Stimulated activated CD4-positive, alpha-beta T cell treated with anti-CD3 and anti-CD28 coated beads, Interleukin-1b, Interleukin-23, amount 100 ng/mL, for 48 hours (primary cell): ENCODE measurements at places on chromosomes 1 and 21.

DNA sequence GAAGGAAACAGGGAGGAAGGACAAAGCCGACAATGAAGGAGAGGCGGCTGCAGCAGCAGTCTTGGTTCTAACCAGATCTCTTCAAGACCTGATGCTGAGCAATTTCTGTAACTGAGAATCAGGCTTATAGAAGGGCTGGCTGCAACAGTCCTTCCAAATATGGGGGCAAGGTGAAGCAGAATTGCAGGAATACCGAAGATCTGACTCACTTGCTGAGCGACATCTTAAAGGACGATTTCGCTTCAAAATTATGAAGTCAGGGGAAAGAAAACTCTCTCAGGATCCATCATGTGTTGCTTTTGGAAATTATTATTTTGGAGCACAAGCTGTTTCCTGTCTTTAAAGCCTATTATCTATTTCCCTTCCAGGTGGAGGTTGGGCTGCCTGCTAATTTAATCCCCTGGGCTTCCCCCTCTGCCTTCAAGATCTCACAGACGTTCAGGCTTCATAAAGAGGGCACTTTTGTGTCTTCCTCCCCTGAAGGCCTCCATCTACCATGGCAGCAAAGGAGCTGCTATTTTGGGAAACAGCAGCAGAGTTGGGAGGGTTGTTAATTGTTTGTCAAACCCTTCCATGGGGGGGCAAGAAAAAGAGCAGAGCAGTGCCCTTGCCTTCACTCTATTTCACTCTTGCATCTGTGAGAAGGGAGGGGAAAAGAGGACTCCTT lies 10.8 kb upstream of the IER5 start:
- no peak for DNase-seq

- DNase-seq: no peak
These were observed 60.9 kb upstream of the IFNAR2 start for GRCh38 chr21:33168886-33169285.

DNA sequence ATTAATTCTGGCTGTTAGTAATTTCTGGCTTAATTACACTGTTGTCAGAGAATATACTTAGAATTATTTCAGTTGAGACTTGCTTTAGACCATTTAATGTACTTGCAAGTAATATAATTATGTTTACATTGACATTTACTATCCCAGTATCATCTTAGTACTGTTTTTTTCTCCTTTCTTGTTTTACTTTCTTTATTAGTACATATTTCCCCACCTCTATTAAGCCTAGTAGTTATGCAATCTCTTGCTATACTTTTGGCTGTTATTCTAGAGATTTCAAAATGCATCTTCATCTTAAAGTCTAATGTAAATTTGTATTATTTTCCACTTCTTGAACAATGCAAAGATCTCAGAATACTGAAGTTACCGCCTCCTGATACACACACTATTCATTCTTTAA lies 24.4 kb downstream of the BRWD1 start:
- no peak for DNase-seq

DNA sequence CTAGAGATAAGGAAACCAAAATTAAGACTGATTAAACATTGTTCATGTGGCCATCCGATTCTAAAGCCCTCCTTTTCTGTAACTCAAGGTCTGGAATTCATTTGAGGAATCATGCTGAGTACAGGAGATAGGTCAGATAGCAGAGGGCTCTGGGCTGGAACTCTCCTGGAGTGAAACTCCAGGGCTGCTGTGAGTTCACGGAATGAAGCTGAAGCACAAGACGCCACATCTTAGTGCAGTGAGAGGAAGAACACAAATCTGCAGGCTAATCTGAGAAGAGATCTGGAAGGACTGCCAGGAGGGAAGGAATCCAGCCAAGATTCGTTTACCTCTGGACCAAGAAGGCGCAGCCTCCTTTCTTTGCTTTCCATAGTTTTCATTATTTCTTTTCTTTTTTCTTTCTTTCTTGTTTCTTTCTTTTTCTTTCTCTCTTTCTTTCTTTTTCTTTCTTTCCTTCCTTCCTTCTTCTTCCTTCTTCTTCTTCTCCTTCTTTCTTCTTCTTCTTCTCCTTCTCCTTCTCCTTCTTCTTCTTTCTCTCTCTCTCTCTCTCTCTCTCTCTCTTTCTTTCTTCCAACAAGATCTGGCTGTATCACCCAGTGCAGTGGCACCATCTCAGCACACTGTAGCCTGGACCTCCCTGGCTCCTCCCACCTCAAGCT lies 74.8 kb upstream of the ATP1B1 start:
- DNase-seq: no peak

- DNase-seq: no peak
These were observed 102.3 kb downstream of the TMEM53 start for GRCh38 chr1:44571712-44572571.

DNA sequence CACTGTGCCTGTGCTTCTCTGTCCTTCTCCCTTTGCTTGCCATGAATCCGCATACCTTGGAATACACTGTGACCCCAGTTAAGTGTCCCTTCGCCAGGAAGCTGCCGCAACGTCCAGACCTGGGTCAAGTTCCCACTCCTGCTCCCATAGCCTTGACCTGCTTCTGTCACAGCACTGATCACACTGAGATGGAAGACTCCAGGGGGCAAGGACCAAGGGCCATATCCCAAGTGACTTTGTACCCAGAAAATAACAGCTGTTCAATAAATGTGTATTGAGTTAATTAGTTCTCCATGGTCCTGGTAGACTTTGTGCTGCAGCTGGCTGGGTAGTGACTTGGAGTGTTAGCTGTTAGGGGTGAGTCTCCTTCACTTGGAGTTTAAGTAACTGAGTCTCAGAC lies 25.8 kb downstream of the SLC5A9 start:
- DNase-seq: no peak

DNA sequence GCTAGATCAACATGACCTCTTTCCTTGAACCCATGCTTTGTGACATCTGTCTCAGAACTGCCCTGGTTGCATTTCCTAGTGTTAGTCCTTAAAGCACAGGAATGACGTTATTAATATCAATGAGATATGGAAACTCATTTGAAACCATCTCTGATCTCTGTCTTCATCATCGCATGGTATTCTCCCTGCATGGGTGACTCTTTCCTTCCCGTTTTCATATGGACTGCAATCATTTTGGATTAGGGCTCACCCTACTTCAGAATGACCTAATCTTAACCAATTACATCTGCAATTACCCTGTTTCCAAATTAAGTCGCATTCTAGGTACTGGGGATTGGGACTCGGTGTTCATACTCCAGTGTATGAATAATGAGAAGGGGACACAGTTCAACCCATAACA lies 41.7 kb upstream of the DISC1 start:
- DNase-seq: no peak

DNA sequence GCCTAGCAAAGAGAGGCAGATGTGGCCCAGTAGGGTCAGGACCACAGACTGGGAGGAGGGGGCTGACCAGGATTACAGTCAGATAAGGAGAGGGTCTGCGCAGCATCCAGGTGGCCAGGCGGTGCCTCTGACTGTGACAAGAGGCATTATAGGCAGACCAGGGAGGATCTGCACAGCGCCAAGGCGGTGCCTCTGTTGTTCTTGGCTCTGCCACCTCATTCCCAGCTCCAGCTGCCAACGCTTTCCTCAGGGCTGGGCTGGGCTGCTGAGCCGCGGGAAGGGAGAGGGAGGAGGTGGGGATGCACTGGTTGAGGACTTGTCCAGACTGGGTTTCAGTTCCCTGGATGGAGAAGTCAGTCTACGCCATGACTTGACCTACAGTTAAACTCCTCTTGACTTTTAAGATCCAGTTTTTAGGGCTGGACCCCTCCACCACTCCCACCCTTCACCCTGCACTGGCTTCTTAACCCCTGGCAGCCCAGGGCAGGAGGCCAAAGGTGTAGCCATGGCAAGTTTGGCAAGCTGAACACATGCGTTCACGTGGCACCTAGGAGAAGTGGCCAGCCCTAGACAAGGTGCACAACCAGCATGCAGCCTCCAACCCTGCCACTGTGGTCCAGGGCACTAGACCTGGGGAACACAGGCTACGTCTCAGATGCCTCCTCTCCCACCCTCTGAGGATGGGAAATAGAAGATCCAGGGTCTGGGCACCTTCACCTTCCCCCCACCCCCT lies 4.5 kb upstream of the CRABP2 start:
- DNase-seq: no peak

- no peak for DNase-seq
These were observed 67.8 kb downstream of the CNIH3 start for GRCh38 chr1:224683936-224684335.

DNA sequence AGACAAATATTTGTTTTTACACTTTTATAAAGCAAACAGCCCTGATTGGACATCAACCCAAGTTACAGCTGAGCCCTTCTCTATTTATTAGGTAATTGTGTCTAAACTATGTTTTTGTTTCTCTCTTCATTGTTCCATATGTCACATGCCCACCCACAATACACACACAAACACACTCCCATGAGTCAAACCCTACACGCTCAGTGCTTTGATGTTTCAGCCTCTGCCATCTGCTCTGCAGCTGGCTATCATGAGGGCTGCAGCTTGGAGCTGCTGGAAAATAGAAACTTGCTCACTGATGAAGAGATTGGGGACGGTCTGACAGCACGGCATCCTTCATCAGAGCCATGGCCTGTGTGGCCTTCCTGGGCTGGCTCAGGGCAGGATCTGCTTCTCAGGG lies 41.7 kb downstream of the PSMG1 start:
- DNase-seq: no peak

GRCh38 chr21:15870819-15871218 lies 141.0 kb downstream of the USP25 start:
- no peak for DNase-seq

DNA sequence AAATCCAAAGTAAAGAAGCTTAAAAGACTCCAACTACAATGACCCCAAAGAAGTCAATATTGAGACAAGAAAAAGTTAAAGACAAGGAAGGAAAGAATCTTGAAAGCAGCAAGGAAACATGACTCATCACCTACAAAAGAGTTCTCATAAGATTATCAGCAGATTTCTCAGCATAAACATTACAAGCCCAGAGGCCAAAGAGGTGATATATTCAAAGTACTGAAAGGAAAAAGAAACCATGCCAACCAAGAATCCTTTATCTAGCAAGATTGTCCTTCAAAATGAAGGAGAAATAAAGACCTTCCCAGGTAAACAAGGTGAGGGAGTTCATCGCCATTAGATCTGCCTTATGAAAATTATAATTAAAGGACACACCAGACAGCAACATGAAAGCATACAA lies 49.8 kb downstream of the CSMD2 start:
- no peak for DNase-seq

- peak; percentile 21 for DNase-seq
These were observed 25.0 kb upstream of the CCDC27 start for GRCh38 chr1:3727042-3727824.

DNA sequence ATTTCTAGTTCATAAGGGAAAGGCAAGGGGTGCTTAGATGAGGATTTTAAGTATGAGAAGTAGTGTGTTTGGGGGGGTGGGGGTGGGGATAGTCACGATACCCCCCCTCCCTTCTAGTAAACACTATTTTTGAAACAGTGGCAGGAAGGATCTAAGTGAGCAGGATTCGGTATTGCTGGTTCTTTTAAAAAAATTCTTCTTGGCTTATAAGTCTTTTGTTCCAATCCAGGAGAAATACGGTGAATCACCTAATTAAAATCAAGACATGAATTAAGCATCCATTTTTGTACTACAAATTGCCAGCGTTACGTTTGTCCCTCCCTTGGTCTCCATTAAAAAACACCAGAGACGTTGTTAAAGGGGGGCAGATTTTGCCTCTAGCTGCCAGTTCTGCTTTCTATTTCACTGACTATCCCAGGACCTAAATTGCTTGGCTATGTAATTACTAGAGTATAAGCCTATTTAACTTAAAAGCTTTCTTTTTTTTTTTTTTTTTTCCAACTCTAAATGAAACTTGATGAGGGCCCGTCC lies 911 bp downstream of the LMO4 start:
- DNase-seq: no peak

GRCh38 chr1:247373721-247374141 lies 42.1 kb upstream of the ZNF496 start:
- DNase-seq: peak; percentile 41

DNA sequence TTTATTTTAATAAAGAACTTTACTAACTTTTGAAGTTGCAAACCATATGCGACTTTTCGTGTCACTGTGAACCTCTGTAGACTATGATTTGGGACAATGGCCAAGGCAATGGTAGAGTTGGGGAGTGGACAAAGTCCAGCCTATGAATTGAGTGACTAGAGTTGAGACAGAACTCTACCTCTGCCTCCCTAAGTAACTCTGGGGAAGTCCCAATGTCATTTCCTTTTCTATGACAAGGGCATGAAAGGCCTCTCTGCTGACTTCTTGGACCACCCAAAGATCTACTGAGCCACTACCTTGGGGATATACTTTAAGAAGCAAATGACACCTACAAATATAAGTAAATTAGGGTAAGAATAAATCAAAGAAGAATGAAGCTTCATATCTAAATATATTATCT lies 19.3 kb downstream of the BEND5 start:
- no peak for DNase-seq

DNA sequence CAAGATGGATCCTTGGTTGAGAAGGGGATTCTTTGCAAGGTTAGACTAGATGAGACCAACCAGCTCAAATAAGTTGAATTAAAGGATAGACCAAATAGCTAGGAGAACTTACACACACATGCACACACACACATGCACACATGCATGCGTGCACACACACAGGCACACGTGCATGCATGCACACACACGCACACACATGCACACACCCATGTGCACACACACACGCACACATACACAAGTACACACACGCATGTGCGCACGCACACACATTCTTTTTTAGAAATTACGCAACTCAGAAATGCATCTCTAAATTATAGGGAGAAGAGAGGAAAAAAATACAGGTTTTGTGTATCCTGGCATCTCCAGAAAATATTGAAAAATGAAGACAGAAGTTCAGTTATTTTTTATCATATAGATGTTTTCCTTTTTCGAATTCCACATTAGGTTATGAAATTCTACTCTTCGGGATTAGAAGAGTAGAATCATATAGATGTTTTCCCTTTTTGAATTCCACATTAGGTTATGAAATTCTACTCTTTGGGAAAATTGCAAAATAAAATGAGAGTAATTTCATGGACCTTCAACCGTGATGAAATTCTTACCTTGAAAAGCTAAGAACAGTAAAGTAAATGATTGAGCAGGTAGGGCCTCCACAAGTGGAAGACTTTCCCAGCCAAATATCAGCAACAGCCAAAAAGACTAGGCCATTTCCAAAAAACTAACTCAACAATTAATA lies 243.2 kb upstream of the USP25 start:
- no peak for DNase-seq
